ENCODE measurements at places on chromosomes 2 and 18.

DNA sequence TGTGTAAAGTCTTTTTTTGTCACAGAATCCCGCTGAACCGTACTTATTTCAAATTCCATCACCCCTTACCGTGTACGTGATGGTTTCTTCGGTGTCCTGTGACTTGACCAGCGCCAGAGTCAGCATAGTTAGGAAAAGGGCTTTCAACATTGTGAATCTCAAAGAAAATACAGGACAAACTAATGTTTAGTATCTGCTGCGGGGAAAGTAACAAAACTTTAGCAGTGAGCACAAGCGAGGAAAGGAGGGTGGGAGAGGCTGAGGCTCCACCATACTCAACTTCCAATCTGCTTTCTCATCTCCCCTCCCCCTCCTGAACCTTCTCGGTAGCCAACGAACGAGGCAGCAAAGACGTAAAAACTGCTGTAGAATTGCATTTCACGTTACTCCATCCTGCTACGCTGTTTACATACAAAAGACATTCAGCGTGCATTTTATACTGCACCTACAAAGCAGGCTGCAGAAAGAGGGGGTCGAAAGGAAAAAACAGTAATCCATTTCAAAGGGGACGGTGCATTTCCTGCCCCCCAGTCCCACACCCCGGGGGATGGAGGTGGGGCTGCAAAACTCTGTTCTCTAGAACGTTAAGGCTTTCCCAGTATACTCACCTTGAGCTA, 1.2 kb downstream of the EFEMP1 start:
- peak; percentile 75 for DNase-seq

DNA sequence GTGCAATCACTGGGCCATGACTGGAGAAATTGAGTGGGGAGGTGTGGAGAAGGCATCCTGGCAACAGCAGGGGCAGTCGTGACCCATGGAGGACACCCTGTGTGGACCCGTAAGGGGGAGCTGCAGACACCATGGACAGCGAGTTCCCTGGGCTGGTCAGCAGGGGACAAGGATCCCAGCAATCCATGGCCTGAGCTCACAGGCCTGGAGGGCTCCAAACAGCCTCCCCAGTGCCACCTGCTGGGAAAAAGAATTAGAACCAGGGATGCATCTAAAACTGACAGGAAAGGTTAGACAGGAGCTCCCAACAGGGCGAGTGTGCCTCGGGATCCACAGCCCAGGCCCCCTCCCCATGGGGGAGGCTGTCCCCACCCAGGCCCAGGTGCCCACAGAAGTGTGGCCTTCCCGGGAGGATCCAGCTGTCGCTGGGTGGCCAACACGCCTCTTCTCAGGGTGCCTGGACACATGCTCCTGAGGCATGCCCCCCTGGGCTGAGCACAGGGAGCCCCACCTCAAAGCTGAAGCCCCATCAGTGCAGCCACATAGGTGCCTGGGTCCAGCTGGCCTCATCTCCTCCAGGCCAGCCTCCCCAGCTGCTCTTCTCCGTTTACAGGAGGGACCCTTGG, 20.5 kb upstream of the KIF1A start:
- DNase-seq, result peak; percentile 62

- DNase-seq, result no peak
Observed at GRCh38 chr2:190655113-190655512, 6.2 kb downstream of the NAB1 start.

DNA sequence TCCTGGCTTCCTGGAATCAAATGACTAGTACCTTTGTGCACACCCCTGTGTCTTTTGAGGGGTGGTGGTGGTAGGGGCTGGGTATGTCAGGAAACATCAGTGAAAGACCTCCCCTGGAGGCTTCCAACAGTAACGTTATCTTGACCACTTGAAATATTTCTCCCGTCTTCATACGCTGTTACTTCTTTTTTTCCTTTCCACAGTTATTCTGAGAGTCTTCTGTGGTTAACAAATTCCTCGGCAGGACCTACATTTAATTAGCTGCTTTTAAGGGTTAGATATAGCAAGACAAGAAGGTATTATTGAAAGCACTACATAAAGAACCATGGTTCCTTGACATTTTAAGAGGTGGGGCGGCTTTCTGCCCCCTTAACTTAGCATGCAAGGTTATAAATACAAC, 34.6 kb downstream of the UGP2 start:
- DNase-seq, result no peak

DNA sequence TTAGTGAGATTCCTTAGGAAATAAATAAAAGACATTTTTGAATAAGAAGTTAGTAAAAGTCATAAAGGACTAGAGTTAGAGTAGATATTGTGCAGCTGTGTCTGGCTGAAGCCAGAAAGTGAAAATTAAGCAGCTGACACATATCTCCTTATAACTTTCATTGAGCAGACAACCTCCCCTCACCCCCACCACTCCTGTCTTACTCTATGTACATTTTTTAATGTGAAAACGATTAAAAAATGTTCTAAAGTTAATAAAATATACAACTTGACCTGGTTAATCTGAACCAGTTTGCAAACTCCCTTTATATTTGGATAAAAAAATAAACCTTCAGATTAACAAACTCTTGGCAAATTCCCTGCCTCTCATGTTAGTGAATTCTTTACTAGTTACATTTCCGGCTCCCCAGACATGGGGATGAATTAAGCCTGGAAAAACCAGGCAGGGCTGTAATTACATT, 462.8 kb downstream of the MEIS1 start:
- peak; percentile 45 for DNase-seq

GRCh38 chr2:139465789-139466188, 685.6 kb upstream of the NXPH2 start:
- no peak for DNase-seq

- DNase-seq, result no peak
Observed at GRCh38 chr2:241255542-241256167, 59.8 kb downstream of the HDLBP start.

- DNase-seq, result no peak
Observed at GRCh38 chr2:25722224-25722623, 48.8 kb upstream of the DTNB start.

DNA sequence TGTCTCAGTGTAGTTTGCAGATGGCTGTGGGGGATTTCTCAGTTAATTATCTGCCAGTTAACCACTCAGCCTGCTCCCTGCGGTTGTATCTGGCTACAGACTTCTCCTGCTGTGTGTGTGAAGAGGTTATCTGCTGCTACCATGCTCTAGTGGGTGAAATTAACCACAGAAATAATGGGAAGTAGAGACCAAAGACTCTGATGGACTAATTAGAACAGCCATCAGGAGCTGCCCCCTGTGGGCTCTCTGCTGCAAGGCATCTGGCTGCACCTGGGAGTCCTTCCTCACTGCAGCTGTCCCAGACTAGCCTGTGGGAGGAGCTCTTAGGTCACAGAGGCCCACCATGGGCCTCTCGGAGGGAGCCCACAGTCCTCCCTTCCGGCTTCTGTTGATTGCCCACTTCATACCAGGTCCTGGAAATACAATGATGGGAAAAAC, 66.6 kb downstream of the CTIF start:
- peak; percentile 43 for DNase-seq

- no peak for DNase-seq
Observed at GRCh38 chr2:3675687-3676086, 17.7 kb downstream of the ALLC start.

- DNase-seq, result no peak
Observed at GRCh38 chr2:131154647-131155046, 49.5 kb downstream of the PLEKHB2 start.

GRCh38 chr2:16828828-16829160, 163.2 kb upstream of the CYRIA start:
- DNase-seq, result no peak

GRCh38 chr2:232213176-232213575, 165.4 kb upstream of the ALPP start:
- DNase-seq, result no peak

- DNase-seq, result no peak
Observed at GRCh38 chr2:102736110-102736409, 25.8 kb upstream of the TMEM182 start.

DNA sequence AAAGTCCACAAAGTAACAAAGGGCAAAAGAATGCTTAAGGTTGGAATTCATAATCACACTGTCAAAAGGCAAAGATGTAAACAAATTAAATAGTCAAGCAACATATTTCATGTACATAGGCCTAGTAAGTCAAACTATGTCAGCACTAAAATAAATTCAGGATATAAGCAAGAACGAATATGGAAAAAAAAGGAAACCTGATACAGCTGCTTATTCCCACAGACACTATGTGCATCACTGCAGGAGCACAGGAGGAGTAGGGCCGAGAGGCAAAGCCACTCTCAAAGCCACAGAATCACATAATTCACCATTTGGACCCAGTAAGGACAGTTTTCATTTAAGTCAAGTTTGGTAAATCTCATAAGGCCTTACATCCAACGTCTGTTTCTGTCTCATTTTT, 116.6 kb downstream of the SATB2 start:
- DNase-seq, result no peak

DNA sequence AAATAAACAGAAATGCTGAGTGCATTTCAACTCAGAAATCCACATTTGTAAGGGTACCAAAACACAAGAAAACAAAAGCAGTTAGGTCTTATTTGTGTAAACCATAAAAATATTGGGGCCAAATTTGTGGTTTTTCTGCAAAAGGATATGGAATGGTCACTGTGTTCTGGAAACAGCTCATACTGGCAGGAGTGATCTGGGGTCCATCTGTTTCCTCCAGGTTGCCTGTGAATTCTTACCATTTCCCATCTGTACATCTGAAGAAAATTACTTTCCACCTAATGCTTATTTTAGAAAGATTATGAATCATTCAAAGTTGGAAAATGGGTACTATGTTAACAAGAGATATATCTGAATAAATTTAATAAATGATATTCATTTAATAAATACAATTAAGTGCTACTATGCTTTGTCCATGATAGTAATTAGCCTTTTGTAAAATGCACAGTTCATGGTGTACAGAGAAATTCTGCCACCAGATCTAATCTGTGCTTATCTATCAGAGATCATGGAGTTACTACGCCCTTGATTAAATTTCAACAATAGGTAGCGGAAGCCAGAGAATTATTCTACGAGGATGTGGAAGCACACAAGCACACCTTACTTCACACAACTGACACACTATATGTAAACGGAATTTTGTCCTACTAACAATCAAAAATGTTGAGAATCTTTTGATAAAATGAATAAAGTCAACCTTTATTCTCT, 10.9 kb downstream of the ALS2 start:
- DNase-seq, result no peak

DNA sequence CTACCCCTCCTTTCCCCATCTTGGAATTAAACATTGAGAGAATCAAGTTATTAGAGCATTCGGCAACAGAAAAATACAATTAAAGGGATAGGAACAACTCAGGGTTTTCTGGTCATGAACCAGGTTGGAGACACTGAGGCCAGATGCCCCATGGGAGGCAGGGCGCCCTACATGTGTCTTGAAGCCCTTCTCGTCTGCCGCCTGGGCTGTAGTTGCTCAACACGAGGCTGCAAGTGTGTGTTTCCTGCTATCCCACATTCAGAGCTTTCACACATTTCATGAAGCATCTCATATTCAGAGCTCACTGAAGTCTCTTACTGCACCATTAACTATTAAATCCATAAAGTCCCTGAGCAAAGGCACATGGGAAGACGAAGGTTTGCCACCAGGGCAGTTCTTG, 28.8 kb downstream of the TTC39C start:
- no peak for DNase-seq

DNA sequence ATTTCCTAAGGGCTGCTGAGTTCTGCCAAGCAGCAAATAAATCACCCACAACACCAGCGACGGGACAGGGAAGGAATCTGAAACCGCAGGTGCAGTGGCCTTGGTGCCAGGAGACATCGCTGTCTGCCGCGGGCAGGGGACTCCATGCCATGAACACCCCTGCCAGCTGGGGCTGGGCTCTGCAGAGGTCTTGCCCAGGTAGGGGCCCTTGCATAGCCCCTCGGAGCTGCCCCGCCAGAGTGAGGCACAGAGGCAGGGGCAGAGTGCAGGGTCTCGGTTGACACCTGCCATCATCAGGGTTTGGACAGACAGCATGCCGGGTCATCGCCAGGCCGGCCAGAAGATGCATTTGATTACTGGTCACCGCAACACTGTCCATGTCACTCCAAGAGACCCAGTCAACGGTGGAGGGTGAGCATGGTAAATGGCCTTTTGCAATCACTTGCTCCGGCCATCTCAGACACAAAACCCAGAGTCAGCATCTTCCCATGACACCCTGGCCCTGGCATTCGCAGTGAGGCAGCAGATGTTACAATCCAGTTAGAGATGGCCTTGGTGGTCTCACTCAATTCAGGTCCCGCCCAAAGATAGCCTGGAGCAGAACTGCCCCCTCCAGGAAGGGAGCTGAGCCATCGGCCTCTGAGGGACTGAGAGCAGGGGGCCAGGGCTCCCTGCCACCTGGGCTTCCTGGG, 255.4 kb downstream of the NDUFA10 start:
- no peak for DNase-seq

DNA sequence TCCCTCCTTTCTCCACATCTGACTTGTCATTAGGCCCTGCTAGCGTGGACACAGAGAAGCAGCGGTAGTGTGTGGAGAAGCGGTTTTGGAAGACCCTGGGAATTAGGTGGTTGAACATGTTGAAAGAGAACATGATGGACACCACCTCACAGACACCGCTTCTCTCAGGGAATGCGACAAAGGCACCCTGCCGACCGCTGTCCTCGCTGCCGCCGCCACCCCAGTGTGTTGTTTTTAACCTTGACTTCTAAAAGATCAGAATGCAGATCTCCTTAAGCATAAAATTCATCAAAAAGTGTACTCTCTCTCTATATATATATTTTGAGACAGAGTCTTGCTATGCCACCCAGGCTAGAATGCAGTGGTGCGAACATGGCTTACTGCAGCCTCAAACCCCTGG, 33.2 kb downstream of the AQP4 start:
- DNase-seq, result no peak

DNA sequence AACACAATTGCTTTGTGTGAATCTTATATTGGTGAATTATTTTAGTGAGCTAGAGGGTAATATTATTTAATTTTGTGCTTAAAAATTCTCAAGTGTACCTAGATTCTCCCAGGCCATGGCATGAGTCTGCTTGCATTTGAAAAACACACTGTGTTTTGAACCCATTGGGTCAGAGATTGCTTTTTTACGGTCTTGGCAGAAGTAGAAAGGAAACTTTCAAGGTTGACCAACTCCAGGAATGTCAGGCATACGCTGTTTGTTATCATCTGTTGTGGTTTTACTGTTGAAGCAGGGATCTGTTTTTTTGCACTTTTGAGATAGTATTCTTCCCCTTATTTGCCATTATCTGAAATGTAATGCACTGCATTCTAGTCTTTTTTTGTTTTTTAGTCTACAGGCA, 377.4 kb downstream of the RPRM start:
- DNase-seq, result no peak

- peak; percentile 19 for DNase-seq
Observed at GRCh38 chr2:68365087-68365486, at the start of gene PLEK. PLEK (plus strand) TSS chr2:68365282; CDS start chr2:68365352, 70 bp downstream.

- DNase-seq, result no peak
Observed at GRCh38 chr18:55983433-55983832, 395.4 kb upstream of the TCF4 start.

All from iris pigment epithelial cell (primary cell).